ENCODE measurements at places on chromosomes 16 and 17. TPM values are rescaled to one million over a fixed set of nuclear protein-coding genes. Genes with fewer than 3 reads are reported as not detected.

GRCh38 chr16:15502041-15502725, 67.8 kb downstream of the BMERB1 start:
- DNase-seq, result no peak

DNA sequence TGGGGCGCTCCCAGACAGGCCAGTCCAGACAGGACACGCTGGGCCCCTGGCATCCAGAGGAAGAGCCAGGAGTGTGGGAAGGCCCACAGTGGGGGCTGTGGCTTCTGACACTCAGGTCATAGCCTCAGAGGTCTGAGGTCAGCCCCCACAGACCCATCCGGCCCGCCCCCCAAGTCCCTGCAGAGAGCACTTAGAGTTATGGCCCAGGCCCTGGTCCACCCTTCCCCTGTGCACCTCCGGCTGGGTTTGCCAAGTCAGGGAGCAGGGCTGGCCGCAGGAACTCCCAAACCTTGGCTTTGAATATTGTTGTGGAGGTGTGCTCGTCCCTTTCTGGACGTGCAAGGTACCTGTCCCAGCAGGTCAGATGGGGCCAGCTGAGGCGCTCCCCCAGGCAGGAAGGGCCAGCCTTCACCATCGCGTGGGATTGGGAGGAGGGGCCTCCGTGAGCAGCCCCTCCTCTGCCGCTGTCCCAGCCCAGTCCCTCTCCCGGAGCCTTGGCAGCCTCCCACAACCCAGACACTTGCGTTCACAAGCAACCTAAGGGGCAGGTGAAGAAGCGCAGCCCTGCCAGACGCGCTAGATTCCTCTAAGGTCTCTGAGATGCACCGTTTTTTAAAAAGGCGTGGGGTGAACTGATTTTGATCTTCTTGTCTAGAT, 74.6 kb downstream of the SOCS1 start:
- DNase-seq, result no peak

GRCh38 chr16:81487301-81487720, 42.7 kb downstream of the CMIP start:
- no peak for DNase-seq

DNA sequence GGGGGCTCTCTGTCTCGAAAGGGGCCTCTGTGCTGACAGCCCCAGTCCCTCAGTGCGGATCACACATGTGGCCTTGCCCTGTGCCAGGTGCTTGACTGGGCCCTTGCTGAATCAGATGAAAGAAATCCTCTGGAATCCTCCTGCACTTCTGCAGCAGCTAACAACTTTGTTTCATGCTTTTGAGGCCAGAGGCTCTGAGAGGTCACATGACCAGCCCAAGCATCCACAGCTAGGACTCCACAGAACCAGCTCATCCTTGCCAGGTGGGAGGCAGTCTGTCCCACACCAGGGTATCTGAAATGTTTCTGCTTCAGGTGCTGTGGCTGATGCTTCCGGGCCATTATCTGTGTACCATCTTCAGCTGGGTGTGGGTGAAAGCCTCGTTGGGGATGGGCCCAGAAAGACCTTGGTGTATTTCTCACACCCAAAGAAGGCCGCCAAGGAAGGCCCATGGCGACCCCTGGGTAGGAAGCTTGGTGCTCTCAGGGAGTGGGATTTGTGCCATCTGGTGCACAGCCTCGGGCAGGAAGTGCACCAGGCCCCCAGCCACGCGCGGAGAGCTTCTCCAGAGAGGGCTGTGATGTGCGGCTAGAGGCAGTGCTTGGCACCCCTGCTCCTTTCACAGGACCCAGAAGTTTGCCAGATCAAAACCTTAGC, 143.8 kb downstream of the CLEC16A start:
- DNase-seq, result no peak

The MPG gene
- 51.6 TPM for total RNA-seq

GRCh38 chr16:66147291-66147690, 219.2 kb upstream of the CDH5 start:
- DNase-seq, result no peak
